ENCODE measurements at places on chromosomes 12 and 14. TPM values are rescaled to one million over a fixed set of nuclear protein-coding genes. Genes with fewer than 3 reads are reported as not detected.

TSHR gene
- 0.21 TPM for total RNA-seq

PZP gene
- total RNA-seq: not detected

ANAPC5 gene
- 114 TPM for total RNA-seq

KRT78 gene
- total RNA-seq: not detected

PTPRO gene
- total RNA-seq: 3.4 TPM

PTGDR gene
- 3.8 TPM for total RNA-seq

CLEC14A gene
- total RNA-seq: not detected

ANO2 gene
- total RNA-seq: 0.31 TPM

GALNT6 gene
- 11.3 TPM for total RNA-seq

FOXN4 gene
- not detected for total RNA-seq

IL23A gene
- 23.5 TPM for total RNA-seq

WNK1 gene
- total RNA-seq: 94.1 TPM

CAPZA3 gene
- total RNA-seq: not detected

ATP2B1 gene
- total RNA-seq: 408 TPM

Measured in mononuclear cell (primary cell).